Right lung (tissue), 10 donors: ENCODE measurements at places on chromosomes 4 and X. TPM values are rescaled to one million over a fixed set of nuclear protein-coding genes. Genes with fewer than 3 reads are reported as not detected.

- DNase-seq = no peak
These were observed 167.4 kb downstream of the FBXO8 start for GRCh38 chr4:174116021-174116420.

Gene GLRA3
- 0.05 TPM for polyA plus RNA-seq

Gene MTTP
- polyA plus RNA-seq = 0.44 TPM

DNA sequence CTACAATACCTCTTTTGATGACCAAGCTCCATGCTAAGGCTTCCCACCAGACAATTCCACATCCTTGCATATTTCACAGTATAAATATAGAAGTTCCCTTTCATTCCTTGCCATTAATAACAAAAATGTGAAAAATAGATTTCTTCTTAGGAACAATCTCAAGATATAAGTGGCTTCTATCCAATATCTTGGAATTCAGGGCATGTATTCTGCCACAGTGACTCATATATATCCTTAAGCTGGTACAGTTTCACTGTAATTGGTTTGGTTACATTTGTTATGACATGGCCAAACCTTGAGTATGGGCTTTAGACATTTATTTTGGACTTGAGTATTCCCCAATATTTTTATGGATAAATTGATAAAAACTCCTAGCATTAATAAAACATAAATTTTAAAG is 181.7 kb upstream of the DDX53 start:
- DNase-seq = no peak

GRCh38 chr4:54614149-54614548 is 43.6 kb upstream of the KIT start:
- no peak for DNase-seq

DNA sequence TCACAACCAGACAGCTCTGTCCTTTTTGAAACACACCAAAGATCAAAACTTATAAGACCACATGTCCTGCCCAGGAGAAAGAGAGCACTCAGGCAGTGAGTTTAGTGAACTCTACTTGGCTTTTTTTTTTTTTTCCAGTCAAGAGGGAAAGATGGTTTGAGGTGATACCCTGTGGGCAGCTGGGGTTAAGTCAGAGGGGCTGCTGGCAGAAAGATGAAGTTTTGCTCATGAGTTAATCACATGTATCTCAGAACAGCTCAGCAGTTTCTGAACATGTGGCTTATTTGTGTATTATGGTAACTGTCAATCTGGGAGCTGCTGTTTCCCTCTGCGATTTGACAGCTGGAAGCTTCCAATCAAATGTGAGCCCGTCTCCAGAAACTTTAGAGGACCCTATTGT is 56.4 kb upstream of the MAP3K15 start:
- DNase-seq = no peak

GRCh38 chr4:120664851-120665250 is 257.7 kb downstream of the PRDM5 start:
- DNase-seq = no peak

GRCh38 chr4:32672359-32672758 is 1952.2 kb downstream of the PCDH7 start:
- DNase-seq = no peak

Gene ATG4A
- 16.3 TPM for polyA plus RNA-seq

GRCh38 chr4:58732973-58733372 is 1622.8 kb upstream of the IGFBP7 start:
- DNase-seq = no peak

- no peak for DNase-seq
These were observed 274.3 kb upstream of the TACR3 start for GRCh38 chr4:103994059-103994458.

Gene SUPT20HL1
- not detected for polyA plus RNA-seq

Gene WDR19
- 107 TPM for polyA plus RNA-seq

- DNase-seq = no peak
These were observed 11.2 kb upstream of the PGRMC2 start for GRCh38 chr4:128298852-128299251.

GRCh38 chr4:100420571-100420970 is 97.3 kb downstream of the EMCN start:
- DNase-seq = no peak

DNA sequence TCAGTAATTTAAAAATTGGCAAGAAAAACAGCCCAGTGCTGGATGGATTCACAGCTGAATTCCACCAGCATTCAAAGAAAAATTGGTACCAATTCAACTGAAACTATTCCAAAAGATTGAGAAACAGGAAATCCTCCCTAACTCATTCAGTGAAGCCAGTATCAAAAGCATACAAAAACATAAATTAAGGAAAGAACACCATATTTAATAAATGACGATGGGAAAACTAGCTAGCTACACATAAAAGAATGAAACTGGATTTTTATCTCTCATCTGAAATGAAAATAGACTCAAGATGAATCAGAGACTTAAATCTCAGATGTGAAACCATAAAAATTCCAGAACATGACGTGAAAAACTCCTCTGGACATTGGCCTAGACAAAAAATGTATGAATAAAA is 516.8 kb upstream of the SPANXN1 start:
- no peak for DNase-seq

GRCh38 chr4:165410214-165410613 is 31.4 kb downstream of the CPE start:
- no peak for DNase-seq

Gene PRICKLE3
- polyA plus RNA-seq = 4.2 TPM

Gene RENBP
- 4.1 TPM for polyA plus RNA-seq

Gene BGN
- polyA plus RNA-seq = 164 TPM

GRCh38 chrX:123732670-123733363 is at the start of gene THOC2:
TSS of gene THOC2 (minus strand) at chrX:123733052. CDS start at chrX:123733022, 30 bp downstream.
- DNase-seq = peak; percentile 82

Gene ENPEP
- polyA plus RNA-seq = 49.6 TPM

DNA sequence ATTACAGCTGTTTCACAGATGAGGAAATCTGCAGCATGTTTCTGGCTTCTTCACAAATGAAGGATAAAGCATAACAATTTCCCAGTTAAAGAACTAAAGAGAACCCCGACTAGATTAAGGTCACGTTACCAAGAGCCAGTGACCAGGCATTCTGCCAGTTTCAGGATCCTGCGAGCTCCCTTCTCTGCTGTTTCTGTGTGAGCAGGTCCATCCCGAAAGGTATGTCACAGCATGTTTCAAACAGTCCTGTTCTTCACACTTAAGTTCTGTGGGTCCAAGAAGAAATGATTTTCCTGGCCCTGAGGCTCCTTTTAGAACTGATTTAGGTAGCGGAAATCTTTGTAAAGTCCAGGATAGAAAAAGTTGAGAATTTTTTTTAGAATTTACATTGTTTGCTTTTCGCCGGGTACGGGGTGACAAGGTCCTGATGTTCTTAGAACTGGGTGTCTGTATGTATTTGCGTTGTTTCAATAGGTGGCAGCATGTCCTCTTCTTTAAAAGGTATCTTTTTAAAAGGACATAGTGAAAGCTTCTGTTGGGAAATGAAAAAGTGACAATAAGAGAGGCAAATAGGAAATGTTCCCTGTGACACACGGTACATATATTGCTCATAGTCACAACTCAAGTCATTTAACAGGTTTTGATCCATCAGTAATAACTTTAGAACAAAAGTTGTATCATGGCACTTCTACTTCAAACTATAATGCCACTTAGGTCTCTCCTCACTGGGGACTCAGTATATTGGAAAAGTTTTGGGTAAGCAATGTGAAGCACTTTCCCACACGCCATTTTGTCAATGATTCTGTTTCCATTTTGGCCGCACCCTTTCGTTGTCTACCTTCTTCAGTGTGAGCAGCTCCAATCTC is 18.4 kb downstream of the IL21 start:
- no peak for DNase-seq

Gene WAS
- 3.8 TPM for polyA plus RNA-seq

GRCh38 chrX:45801554-45801953 is 600.9 kb upstream of the DIPK2B start:
- no peak for DNase-seq

GRCh38 chrX:41630091-41630490 is 58.7 kb upstream of the GPR34 start:
- DNase-seq = no peak

Gene RHOXF1
- 1.1 TPM for polyA plus RNA-seq

DNA sequence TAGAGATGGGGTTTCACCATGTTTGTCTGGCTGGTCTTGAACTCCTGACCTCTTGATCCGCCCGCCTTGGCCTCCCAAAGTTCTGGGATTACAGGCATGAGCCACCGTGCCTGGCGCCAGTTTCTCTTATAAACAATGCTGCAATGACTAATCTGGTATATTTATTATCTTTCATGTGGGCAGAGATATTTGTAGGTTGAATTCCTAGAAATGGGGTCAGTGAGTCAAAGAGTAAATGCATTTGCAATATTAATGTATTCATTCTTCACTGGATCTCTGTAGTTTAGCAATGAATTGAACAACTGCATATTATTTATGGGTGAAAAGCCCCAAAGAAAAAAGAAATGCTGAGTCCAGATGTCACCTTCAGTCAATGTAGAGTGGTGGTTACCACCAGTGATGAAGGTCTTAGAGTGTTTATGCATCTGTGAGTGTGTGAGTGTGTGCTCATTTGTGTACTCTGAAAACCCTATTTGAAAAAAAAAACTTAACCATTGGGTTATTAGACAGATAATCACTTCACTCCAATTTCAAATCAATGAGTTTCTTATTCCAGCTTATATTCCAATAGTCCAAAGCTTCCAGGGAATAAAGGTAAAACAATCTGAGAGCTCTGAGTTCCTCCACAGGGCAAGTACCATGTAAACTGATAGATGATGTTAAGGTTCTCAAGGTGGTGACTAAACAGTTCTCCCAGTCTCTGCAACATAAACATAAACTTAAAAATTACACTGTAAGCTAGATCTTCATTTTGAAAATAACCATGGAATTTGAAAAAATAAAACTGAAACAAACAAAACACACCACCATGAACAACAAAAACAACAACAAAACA is 22.6 kb upstream of the CD38 start:
- no peak for DNase-seq

DNA sequence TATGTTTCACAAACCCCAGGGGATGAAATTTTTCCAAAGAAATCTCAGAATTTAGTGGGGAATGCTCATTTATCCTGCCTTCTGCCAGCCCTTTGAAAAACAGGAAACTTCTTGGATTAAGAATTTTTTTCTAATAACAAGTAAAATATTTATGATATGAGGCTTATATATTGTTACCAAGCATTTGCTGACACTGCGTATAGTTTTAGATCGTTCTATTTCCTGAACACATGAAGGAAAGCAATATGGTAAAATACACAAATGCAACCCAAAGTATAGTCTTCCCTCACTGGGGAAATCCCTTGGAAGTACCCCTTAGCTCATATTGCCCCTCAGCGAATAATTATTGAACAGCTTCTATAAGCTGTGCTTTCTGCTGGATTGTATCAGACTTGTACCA is 54.4 kb upstream of the MND1 start:
- no peak for DNase-seq

DNA sequence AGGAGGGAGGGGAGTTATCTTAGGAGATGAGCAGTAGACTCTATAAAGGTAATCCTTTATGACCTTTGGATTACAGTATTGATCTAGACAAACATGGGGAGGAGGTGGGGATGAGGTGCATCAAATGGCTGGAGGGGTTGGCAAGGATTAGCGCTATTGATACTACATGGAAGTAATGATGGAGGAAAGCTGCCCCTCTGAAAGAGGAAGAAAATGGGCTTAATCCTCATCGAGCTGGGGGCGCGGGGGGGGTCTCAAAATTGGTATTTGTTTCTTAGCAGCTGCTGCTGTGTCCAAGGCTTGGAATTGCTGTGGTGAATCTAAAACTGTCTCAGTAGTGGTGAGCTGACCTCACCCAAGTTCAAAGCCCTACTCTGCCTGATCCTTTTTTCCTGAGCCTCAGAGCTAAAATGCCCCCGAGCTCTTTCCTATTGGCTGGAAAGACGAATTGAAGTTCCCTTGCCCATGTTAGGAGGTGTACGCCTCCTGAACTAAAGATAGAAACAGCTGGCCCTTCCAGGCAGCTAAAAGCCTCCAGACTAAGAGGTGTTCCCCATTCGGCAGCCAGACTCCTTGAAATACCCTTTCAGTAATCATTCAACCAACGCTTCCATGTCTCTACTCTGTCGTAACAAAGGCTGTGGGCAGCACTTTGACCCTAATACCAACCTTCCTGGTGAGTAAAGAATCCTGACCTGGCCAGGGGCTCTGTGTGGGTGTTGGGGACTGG is at the start of gene ITGB1BP2:
Gene ITGB1BP2, plus strand, starts transcription at position 556 of the 730 bp plus-strand sequence. Its CDS starts 57 bp downstream, at position 613.
- no peak for DNase-seq

GRCh38 chrX:105120463-105120862 is 100.0 kb downstream of the TEX13A start:
- no peak for DNase-seq

DNA sequence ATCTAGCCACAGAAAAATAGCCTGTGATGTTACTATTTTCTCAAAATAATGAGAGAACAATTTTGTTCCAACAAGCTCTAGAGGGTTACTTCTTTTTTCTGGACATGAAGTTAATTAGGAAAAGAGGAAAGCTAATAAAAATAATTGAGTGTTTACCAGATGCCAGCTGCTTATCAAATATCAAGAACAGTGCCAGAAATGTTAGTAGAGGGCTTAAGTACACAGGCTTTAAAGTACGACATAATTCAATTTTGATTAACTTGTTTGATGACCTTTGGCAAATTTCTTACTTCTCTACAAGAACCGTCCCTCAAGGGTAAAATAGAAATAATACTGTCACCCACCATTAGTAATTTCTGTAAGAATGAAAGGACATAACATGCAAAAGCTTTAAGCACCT is 977.0 kb downstream of the FSTL5 start:
- DNase-seq = no peak

DNA sequence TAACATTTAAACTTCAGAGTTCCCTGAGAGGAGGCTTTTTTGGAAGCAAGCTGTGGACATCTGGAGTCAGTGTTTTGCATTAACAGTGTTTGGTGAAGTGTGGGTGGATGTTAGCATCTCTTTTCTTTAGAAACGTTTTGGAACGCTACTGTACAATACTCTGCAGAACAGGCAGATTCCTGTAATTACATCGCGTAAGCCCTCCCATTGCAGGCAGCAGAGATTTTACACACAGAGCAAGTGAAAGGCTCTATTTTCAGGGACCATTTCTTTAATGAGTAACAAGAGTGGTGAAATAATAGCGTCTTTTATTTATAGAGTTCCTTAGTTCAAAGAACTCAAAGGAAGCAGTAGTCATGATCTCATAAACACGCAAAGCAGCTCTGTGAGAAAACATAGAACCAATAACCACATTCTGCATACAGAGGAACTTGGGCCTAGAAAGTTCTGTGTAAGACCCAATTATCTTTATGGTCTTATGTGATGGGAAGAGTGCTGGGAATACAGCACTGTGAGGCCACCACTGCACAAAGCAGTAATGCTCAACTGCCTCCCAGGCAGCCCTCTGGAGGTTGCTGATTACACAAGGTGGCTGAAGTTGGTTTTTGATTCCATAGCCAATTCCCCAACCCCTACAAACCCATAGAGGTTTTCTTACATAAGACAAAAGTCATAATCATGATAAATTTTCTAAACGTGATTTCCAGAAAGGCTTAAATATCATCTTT is 298.7 kb upstream of the EPHA5 start:
- peak; percentile 7 for DNase-seq

GRCh38 chrX:48972220-48973164 is 848 bp upstream of the KCND1 start:
- no peak for DNase-seq

Gene ELOVL6
- polyA plus RNA-seq = 10.1 TPM
